ENCODE measurements at places on chromosomes 7 and 10.

DNA sequence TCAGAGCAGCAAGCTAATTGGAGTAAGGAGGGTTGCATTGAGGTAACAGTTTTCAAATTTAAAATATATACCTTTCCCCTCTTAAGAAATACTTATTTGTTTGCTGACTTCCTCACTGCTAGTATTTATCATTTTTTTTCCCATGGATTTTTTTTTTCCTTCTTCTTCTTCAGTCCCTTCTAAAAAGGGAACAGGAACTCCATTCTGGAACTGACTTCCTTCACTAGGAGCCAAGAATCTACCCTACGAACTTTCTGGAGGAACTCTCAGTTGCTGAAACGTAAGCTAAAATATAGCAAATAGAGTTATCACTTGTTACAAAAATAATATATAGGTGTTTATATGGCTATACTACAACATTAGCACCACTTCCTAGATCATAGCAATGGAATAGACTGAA is 95.4 kb downstream of the HGF start:
- no peak for DNase-seq

GRCh38 chr7:101971457-101971856 is 154.0 kb downstream of the CUX1 start:
- DNase-seq: no peak

DNA sequence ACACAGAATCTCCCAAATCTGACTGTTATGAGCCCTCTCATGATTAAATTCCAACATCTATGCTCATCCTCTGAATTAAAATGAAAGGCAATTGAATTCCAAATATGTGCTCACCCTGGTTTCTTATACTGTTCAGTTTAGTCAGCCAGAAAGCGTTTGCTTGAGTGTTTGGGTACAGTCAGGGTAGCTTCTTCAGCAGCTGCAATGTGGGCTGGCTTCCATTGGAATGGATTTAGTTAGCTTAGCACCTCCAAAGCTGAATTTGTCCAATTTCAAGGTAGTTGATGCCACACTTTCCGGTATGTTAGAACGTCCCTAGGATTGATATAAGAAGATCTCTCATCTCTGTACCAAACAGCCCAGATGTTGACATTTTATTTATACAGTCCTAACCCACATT is 9.3 kb downstream of the KLHL7 start:
- no peak for DNase-seq

DNA sequence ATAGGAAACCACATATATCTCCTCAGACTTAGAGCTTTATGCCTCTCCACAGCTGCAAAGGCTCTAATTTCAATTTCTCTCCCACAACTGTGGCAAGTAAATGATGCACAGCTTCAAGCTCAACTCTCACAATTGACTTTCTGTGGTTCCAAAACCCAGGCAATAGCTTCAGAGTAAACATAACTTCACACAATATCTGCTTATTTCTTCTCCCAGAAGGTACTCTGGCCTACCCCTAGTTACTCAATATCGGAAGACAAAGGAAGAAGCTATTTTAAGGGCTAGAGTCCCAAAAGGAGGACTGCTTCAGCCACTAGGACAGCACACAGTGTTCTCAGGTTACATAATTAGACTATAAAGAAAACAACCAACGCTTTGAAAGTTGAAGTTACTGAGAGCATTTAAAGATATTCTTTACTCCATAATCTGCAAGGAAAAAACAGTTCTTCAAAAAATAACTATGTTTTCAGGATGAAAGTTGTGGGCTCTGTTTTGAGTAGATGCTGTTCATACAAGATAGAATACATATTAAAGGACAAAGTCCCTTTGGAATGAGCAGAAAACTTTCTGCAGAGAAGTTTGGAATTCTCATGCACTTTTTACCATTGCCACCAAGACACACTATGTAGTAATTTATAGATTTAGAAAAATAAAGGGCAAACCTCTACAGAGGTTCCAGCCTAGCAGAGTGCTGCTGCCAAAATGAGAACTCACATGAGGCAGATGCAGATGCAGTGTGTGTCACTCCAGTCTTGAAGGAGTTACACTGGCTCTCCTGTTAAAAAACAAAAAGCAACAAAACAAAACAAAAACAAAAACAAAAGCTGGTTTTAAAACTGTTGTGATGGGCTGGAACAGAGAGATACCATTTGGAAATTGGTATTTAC is 81.8 kb downstream of the NT5C2 start:
- DNase-seq: no peak

DNA sequence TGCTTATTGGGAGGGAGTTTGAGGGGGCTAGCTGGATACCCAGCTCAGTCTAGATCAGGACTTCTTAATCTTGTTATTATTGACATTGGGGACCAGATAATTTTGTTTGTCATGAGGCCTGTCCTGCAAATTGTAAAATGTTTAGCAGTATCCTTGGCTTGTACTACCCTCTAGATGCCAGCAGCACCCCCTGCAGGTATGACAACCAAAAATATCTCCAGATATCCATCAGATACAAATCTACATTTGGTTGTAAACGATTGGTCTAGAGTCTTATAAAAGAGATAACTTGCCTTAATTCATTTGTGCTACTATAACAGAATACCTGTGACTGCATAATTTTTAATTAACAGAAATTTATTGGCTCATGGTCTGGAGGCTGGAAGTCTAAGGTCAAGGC is 1232.2 kb downstream of the XPNPEP1 start:
- DNase-seq: no peak

GRCh38 chr10:77983384-77984341 is 45.7 kb downstream of the POLR3A start:
- DNase-seq: no peak

DNA sequence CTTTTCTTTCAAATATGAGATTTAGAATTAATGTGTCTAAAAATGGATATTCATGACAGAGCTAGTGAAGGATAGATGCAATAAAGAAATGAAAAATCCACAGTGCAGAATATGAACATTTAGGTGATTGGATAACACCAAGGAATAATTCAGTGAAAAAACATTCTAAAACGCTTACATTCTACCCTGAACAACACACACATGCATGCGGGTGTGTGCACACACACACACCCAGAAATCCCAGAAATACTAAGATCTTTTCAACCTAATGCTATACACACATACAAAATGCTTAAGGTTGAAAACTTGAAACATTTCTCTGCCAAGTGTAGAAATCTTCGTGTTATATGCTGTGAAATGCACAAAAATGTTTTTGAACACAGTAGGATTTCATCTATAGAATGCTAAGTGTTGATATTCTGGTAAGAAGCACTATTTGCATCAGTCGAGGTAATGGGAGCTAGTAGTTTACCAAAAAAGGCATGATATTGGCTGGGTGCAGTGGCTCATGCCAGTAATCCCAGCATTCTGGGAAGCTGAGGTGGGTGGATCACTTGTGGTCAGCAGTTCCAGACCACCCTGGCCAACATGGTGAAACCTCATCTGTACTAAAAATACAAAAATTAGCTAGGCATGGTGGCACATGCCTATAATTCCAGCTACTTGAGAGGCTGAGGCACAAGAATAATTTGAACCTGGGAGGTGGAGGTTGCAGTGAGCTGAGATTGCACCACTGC is 600.6 kb downstream of the PHTF2 start:
- DNase-seq: no peak

- no peak for DNase-seq
These were observed 277.1 kb upstream of the ZNF32 start for GRCh38 chr10:43925793-43926192.

DNA sequence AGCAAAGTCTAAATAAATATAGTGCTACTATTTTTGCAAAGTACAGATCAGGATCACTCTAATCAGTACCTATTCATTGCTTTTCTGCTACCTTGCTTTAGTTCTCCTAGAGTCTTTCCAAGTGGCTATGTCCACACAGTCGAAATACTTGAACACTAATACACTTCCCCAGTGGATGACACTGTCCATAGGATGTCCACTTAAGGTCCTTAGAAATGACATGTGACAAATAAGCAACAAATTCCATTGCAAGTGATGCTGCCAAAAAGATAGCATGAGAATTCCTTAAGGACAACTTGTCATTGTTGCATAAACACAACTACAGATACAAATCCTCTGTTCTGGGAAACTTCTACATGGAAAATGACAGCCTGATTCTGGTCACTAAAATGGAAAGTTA is 93.6 kb downstream of the ANK3 start:
- DNase-seq: no peak

DNA sequence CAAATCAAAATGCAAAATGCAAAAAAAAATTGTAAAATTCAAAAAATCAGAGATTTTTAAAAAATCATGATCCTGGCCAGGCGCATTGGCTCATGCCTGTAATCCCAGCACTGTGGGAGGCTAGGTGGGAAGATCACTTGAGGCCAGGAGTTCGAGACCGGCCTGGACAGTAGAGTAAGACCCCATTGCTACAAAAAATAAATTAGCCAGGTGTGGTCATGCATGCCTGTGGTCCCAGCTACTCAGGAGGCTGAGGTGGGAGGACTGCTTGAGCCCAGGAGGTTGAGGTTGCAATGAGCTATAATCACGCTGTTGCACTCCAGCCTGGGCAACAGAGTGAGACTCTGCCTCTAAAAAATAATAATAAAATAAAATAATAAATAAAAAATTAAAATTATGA is 155.8 kb upstream of the TCF7L2 start:
- no peak for DNase-seq

GRCh38 chr7:28135760-28136159 is 44.8 kb downstream of the JAZF1 start:
- DNase-seq: no peak

- no peak for DNase-seq
These were observed 11.5 kb upstream of the AASS start for GRCh38 chr7:122155566-122155965.

DNA sequence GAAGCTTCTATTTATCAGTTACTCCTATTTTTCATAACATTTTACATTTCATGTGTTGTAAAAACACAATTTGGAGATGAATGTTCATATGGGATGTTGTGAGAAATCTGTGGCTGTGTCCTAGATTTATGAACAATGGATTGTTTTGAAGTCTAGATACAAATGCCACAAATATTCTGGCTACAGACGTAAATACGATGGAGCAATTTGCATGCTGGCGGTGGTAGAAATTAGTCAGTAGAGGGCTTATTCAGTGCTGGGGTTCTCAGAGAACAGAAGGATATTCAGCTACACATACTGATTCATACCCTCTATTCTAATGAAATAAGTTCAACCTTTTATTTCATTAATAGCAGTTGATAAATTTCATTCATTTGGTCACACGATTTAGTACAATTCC is 48.8 kb downstream of the PLPP4 start:
- DNase-seq: no peak

- DNase-seq: no peak
These were observed 19.6 kb downstream of the ANXA11 start for GRCh38 chr10:80185578-80186299.

GRCh38 chr10:120436439-120437112 is 20.5 kb upstream of the PLPP4 start:
- DNase-seq: no peak

DNA sequence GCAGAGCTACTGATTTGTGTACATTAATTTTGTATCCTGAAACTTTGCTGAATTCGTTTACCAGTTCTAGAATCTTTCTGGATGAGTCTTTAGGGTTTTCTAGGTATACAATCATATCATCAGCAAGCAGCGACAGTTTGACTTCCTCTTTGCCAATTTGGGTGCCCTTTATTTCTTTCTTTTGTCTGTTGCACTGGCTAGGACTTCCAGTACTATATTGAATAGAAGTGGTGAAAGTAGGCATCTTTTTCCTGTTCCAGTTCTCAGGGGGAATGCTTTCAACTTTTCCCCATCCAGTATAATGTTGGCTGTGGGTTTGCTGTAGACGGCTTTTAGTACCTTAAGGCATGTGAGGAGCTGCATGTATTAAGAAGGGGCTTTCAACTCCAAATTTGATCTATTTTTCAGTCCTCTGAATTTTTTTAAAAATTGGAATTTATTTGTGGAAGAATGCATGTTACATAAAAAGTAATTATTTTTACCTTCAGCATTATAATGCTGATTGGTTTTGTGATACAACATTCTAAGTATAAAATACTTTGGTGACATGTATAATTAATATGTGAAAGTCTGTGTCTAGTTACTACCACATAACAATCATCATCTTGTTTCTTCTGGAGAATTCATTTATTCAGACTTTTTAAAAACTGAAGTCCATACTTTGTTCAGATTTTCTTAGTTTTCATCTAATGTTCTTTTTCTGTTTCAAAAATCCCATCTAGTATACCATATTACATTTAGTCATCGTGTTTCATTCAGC is 49.6 kb downstream of the CPED1 start:
- no peak for DNase-seq

DNA sequence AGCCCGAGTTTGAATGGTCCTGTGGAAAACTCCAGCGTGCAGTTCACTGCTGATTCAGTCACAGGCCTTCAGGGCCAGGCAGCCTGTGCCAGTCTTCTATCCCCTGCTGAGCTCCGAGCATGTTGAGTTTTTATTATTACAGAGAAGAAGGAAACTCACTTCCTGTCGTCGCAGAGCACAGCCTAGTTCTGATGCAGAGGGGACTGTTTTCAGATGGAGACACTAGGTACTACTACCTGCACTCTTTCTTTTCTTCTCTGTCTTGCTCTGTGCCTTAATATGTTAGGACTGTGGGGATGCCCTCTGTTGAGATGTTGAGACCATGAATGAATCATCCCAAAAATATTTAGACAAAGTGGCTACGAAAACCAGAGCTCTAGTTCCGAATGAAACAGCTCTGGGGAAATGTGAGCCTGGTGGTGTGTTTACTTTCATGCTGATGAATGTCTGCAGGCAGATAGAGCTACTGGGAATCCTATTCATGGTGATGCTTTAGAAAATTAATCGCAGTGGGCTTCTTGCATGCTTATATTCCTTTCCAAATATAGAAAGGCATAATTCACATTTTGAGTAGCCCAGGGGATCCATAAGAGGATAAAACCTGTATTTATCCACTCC is 29.6 kb downstream of the CASP7 start:
- no peak for DNase-seq

- DNase-seq: no peak
These were observed 137.7 kb downstream of the RTKN2 start for GRCh38 chr10:62130948-62131347.

GRCh38 chr7:79893991-79894390 is 240.6 kb upstream of the GNAI1 start:
- DNase-seq: no peak

DNA sequence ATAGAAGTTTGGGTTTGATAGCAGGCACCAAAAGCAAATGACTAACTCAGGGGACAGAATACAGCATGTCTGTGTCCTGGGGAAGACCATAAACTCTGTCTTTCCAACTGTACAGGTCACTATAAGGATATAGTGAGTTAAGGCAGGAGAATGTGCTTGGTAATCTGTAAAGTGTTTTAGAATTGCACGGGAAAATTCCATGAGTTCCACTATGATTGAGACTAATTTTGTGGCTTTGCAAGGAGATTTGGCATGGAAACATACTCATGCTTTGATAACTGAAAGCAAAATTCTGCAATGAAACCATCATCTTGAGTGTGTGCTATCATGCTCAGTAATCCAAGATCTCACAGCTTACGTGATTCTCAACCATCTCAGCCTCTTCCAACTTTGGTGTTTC is 152.6 kb downstream of the PKD1L1 start:
- DNase-seq: no peak

DNA sequence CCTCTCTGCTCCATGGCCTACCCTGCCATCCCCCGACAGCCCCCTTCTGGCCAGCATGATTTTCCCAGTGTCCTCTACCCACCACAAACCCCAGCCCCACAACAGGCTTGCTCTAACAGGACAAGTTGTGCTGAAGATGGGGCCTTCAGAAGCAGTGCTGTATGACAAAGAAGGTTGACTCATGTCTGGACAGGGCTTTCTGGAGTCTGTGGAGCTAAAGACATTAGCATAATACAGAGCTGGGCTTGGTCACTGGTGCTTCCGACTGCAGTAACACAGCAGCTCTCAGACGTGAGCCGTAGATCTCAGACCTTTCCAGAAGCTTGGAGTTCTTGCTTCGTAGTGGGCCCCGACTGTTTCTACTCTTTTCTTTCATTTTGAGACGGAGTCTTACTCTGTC is 100.5 kb downstream of the GTF2IRD1 start:
- no peak for DNase-seq

All from activated naive CD4-positive, alpha-beta T cell (primary cell).